AG08396 (cell line): ENCODE measurements at places on chromosomes 5 and 9.

DNA sequence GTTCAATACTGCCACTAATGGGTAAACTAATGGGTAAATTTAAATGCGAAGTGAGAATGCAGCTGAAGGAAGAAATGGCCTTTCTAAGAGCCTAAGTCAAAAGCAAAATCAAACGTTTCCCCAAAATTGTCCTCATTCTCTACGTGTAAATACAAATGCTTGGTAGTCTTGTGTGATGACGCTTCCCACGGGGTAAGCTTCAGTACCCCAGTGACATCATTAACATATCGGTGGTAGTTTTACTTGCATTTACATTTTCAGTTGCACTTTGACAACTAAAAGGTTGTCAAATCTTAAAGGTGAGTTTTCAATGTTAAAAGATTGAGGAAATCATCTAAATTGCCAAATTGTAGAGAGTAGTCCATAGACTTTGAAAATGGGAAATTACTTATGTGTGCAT, 550.7 kb upstream of the CCNG1 start:
- DNase-seq = no peak

DNA sequence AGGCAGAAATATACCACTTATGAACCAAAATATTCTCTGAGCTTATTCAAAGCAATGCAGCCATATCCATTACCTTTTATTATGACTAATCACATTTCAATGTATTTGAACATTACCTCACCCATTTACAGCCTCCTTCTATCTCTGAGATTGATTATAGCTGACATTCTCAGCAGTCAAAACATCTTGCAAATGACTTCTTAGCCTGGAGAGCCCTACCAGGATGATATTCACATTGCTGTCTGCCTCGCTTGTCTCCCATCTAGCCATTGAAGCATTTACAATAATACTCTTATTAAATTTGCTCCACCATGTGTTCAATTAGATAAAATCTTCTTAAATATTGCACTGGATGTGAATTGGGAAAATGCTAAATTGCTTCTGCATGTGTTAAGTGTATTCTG, 1879.9 kb upstream of the ACO1 start:
- DNase-seq = no peak

DNA sequence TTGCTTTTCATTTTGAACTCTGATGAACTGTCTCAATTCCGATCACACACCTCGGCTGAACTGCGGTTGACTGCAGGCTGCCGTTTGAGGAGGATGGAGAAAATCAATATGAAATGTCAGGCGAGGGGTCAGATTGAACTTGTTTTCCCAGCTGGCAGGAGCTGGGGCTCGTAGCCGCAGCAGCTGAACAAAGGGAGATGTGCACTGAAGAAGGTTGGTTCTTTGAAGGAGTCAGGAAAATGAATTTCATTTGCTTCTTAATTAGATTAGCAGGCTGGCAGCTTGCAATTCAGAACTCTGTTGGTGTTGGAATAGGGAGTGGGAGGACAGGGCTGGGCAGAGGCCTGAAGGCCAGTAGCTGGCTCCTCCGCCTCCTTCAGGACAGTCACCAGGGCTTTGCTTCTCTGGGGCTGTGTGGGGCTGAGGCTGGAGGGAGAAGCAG, 117.4 kb upstream of the GPR151 start:
- no peak for DNase-seq

DNA sequence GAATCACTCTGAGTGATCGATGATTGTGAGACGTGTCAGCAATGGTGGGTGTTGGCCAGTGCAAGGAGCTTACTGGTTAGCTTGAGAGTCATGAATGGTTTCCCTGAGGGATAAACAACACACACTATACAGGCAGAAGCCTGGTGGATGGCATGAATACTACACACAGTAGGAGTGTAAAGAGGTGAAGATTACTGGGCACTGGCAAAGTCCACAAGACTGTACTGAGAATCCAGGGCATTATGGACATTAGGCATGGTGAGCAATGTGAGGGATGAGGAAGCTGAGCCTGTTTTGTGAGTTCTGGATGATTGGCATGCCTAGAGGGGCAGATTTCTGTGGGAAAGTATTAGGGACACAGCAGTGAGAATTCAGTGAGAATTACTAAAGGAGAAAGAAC, 71.3 kb downstream of the KDM4C start:
- no peak for DNase-seq

DNA sequence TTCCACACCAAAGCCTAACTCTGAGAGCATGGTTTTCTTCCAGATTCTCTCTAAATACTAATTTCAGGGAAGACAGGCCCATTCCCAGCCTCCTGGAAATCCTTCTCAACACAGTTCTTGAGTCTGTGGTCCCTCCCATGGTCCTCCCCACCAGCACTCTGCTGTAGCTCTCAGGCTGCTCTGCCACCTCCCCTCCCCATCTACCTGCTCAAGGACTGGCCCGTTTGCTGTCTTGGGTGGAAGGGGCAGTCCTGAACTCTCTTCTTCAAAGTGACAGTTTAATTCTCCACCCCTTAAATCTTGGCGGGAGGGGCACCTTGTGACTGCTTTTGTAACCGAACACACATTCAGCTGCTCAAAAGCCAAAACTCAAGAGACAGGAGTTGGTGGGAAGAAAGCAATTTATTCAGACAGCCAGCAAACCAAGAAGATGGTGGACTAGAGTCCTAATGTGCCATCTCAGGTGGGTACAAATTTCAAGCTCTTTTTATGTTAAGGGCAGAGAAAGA, 7.6 kb upstream of the LCN15 start:
- no peak for DNase-seq

- DNase-seq = no peak
These were observed 66.1 kb downstream of the SH3RF2 start for GRCh38 chr5:146002491-146002890.

- no peak for DNase-seq
These were observed 2.5 kb upstream of the ABO start for GRCh38 chr9:133277467-133277866.

DNA sequence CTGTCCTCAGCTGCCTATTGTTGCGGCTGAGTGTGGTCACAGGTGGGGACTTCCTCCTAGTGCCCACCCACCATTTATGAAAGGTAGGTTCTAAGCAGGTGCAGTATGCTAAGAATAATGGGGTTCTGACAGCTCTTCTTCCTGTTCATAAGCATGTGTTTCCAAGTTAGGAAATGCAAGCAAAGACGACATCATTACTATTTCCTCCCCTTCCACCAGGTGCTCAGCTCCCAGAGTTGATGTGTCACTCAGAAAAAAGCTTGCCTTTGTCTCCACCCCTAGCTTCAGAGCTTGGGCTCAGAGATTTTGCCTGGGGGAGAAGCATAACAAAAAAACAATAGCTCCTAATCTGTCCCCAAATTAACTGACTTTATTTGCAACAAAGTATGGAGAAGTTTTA, 1076.7 kb downstream of the NR2F1-AS1 start:
- DNase-seq = no peak

- no peak for DNase-seq
These were observed 58.3 kb downstream of the HMGCR start for GRCh38 chr5:75395277-75395676.

GRCh38 chr9:135764731-135765130, 62.7 kb downstream of the KCNT1 start:
- DNase-seq = no peak

GRCh38 chr5:73119451-73120157, 771 bp upstream of the TMEM171 start:
- DNase-seq = no peak
